Stimulated activated CD4-positive, alpha-beta T cell treated with anti-CD3 and anti-CD28 coated beads, TNF-alpha, amount 100 ng/mL, for 48 hours (primary cell): ENCODE measurements at places on chromosomes 11 and 22.

- DNase-seq: no peak
Measured at GRCh38 chr11:720642-721246, 14.7 kb downstream of the EPS8L2 start.

GRCh38 chr11:61141601-61142028 is 19.6 kb downstream of the VPS37C start:
- no peak for DNase-seq

DNA sequence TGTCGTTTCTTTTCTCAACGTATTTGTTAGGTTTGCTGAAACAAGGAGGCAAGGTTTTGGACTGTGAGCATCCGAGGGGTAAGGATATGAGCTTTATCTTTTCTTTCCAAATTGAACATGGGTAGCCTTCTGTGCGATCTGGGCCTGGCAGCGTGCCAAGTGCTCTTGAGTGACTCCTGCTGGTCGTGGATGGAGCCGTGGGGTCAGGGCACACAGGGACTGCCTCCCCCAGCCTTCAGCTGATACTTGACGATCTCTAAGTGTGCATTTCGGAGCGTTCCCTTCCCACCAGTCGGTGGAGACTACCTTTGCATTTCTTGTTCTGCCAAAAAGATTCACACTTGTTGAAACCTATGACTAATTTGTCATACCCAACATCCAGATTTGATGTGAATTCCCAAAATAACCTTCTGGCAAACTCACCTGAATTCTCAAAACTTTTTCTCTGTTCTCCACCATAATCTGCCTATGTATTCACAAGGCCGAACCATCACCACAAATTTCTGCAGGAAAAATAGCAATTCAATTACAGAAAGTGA is 40.1 kb upstream of the CLMP start:
- peak; percentile 23 for DNase-seq

DNA sequence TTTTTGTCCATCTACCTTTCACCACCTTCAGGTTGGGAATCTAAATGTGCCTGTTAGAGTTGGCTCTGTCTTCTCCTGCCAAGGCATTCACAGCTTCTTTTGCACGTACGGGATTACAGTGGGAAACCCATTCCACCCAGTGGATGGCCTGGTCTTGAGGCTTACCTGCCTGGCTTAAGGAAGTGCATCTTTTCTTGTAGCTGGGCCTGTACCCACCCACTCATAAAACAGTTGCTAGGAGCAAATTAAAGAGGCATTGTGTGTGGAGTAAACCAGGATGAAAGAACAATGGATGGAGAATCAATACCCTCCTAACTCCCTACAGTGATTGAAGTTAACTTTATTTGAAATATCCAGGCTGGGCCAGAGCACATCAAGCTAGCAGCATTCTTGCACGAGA is 71.6 kb downstream of the TEAD1 start:
- DNase-seq: no peak

DNA sequence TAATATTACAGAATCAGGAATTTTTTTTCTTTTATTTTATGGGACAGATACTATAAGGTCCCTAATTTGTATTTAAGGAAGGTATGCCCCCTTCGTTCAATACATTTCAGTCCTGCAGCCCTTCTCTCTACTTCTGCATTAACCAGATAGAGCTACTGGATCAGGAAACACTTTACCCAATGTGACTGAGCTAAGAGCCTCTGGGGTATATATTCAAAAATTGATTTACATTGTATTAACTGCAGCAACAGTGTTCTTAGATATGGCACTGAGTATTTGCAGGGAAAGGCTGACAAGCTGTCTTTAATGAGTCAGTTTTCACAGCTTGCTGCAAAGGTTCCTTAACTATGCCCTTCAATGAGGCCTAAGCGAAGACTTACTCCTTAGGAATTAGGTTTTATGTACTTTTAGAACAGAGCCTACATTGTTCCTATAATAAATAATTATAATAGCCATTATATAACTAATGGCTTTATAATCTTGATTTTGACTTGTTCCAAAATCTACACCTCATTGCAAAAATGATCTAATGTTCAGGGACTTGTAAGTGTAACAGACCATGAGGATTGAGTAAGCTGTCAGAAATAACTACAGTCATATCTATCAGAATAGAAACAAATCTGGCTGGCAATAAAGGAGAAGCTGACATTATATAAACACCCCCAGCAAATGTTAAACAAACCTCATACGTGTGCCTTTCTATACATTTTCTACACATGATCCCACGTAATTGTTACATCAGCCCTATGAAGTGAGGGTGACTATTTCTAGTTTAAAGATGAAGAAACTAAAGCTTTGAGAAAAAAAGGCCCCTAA is 55.0 kb downstream of the DDI1 start:
- DNase-seq: no peak

DNA sequence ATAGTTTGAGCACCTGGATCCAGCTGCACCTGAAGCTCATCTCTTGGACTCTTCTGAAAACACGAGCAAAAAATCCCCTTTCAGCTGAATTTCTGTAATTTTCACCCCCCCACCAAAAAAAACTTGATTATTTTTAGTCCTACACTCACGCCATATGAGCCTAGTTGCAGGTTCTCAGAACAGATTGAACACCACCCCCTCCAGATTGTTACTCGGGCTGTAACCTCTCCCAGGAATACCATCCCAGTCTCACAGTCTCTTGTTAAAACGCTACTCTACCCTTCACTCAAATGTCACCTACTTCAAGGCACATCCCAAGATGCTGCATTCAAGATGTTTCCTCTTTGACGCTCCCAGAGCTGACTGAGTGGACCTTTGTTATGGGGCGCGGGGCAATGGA is 96.3 kb upstream of the PRDM11 start:
- no peak for DNase-seq

GRCh38 chr11:113334183-113334582 is 19.8 kb downstream of the TTC12 start:
- no peak for DNase-seq

DNA sequence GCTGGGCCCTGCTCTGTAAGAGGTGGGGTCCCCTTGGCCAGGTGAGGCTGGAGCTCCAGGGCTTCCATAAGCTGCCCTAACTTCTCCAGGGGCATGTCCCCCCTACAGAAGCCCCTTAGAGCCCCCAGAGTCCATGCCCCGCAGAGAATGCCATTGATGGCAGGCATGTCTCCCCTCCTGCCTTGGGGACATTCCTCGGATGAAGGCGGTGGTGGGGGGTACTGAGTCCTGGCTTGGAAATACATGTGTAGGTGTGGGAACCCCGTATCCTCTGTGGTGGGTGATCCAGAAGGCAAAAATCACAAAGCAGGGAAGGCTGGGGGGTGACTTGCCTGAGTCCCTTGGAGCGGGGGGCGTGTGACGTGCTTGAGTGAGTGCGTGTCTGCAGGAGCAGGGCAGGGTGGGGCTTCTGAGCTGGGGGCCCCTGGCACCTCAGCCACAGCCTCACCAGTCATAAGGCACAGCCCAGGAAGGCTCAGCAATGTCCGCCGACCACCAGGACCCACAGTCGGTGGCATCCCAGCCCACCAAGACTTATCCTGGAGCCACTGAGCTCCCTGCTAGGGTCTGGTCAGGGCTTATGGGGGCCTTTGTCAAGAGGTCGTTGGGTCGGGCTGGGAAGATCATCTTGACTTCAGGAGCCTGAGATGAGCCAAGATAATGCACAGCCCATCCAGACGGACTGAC is 69.8 kb upstream of the KCNQ1OT1 start:
- DNase-seq: no peak

DNA sequence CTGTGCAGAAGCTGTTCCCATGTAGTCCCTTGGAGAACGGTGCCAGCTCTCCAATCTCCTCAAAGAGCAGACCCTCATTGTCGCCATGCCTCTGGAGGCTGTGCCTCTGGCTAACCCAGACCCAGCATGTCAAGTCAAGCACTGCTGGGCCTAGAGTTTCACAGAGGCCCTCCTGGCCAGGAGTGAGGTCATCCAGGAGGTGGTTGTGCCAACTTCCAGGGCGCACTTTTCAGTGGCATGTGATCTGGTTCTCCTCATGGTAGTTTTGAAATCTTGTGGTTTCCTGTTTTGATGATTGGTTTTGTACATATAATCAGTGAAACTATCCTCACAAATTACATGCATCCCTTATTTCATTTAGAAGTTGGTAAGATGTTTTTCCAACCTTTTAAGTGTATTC is 78.9 kb downstream of the PPFIBP2 start:
- DNase-seq: no peak

GRCh38 chr11:91124363-91124762 is 901.5 kb upstream of the CHORDC1 start:
- DNase-seq: no peak

- DNase-seq: no peak
Measured at GRCh38 chr22:28002181-28002700, 83.2 kb upstream of the PITPNB start.

DNA sequence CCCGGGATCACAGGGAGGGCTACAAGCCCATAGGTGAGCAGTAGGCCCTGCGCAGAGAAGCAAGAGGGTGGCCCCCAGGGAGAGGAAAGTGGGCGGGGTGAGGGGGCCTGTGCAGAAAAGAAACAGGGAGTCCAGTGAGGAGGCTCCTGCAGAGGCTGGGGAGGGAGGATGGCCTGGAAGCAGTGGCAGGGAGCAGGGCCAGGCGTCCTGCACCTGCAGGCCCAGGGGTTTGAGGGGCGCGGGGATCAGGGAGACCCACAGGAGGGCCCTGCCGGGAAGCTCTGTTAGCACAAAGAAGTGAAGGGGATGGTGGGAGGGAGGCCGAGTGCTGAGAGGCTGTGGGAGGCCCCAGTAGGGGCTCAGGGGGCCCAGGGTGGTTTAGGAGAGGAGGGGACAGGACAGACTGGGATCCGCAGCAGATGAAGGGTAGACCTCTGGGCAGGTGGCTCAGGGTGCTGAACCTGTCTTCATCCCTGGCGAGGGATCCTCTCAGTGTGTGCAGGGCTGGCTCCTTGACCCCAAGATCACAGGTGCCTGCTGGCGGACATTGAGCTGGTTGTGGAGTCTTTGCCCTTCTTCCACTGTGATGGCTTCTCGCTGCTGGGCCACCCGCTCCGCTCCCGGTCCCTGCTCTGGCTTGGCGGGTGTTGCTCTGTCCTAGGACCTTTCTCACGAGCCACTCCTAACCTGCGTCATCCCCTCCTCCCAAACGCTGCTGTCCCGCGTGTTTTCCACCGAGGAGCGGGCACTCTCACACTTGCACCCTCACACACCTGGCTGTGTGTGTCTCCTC is 31.8 kb upstream of the CELSR1 start:
- no peak for DNase-seq

GRCh38 chr22:41290262-41291221 is 4.6 kb upstream of the RANGAP1 start:
- DNase-seq: no peak

DNA sequence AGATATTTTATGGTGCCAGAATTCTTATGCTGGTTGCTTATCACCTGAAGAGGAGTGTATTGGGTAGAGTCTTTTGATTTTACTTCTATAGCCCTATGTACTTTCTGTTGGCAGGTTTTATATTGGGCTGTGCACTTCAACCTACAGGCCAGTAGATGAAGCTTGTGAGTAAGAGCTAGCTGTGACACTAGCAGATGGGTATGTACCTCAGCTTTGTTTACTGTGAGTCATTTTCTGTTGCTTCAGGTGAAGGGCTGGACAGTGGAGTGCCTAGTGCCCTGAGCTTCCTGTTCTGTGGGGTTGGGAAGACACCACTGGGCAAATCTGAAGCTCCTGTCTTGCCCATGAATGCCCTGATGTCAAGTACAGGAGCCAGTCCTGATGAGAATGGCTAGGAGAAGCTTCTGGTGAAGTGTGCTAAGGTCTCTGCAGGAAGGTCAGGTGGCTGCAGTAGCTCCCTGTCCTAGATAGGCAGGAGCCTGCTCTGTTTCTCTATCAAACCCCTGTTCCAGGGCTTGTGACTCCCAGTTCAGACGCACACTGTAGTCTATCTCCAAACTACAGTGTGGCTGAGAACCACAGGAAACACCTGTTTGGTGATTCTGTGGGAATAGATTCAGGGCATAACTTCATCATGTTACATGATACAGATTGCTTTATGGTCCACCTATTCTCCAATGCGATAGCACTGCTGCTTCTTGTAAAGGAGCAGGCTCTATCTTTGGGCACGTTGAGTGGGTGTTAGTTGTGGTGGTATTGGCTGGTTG is 755.7 kb downstream of the KCNA4 start:
- DNase-seq: no peak

GRCh38 chr22:36913427-36914389 is at the start of gene CSF2RB:
Gene CSF2RB, plus strand, starts transcription at chr22:36913628. Its CDS starts 8,580 bp downstream, at chr22:36922208.
- no peak for DNase-seq

- no peak for DNase-seq
Measured at GRCh38 chr22:38285018-38285417, 12.2 kb upstream of the TMEM184B start.

GRCh38 chr11:64894070-64894811 is 15.8 kb upstream of the EHD1 start:
- peak; percentile 95 for DNase-seq

GRCh38 chr11:69039501-69039900 is 9.2 kb upstream of the TPCN2 start:
- DNase-seq: no peak

GRCh38 chr11:111185266-111185665 is 60.3 kb upstream of the POU2AF2 start:
- no peak for DNase-seq

- DNase-seq: no peak
Measured at GRCh38 chr11:108639146-108639545, 25.7 kb upstream of the DDX10 start.

GRCh38 chr11:83990160-83990733 is 704.1 kb upstream of the CCDC90B start:
- DNase-seq: no peak

DNA sequence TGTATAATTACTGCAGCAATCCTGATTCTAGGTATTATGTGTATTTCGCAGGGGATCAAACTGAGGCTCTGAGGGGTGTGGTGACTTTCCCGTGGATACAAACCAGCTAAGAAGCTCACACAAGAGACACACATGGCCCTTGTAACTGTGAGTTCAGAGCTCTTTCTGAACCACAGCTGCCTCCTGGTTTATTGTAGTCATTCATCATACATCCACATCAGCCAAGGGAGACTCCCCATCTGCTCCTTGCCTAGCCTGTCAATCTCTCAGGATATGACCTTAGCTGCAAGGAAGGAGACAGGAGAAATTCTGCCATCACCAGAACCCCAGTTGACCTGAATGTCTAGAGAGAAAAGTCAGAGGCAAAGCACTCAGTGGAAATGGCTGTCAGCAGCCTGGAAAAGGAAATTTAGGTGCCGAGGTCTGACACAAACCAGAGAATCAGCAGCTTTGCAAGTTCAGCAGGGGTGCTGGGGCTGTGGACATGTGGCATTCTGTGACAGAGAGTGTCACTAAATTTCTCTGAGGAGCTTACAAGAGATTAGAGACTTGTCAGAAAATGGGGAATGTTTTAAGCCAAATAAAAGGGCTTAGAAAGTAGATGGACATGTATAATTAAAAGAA is 209.5 kb downstream of the AASDHPPT start:
- no peak for DNase-seq
